CD4-positive, alpha-beta T cell treated with Interleukin-12 subunit alpha and Interleukin-12 subunit beta, for 1 hour (primary cell): ENCODE measurements at places on chromosomes 12 and 14.

DNA sequence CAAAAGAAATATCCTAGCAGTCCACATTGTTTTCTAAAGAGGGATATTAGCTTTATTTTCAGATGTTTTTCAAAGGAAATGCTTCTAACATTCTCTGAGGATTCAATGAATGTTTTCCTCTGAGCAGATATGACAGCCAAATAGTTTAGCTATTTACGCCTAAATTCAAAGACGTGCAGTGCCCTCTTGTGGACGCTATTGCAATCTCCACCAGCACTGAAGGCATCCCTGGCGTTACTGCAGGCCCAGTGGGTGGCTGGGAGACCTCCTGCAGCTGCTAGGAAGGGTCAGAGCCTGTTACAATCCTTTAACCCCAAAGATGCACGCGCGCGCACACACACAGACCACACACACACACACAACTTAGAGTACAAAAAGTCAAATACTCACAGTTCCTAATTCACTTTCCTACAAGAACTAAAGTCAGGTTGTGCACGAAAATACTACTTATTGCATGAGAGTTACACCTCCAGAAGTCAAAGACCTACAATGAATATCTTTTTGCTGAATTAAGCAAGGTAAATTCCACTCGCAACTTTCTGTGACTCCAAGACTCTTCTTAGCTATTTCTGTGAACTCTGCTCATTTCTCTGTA is 589.3 kb upstream of the TMEM132C start:
- DNase-seq, result peak; percentile 25

- DNase-seq, result no peak
Observed at GRCh38 chr12:124365726-124366430, 71.0 kb downstream of the RFLNA start.

DNA sequence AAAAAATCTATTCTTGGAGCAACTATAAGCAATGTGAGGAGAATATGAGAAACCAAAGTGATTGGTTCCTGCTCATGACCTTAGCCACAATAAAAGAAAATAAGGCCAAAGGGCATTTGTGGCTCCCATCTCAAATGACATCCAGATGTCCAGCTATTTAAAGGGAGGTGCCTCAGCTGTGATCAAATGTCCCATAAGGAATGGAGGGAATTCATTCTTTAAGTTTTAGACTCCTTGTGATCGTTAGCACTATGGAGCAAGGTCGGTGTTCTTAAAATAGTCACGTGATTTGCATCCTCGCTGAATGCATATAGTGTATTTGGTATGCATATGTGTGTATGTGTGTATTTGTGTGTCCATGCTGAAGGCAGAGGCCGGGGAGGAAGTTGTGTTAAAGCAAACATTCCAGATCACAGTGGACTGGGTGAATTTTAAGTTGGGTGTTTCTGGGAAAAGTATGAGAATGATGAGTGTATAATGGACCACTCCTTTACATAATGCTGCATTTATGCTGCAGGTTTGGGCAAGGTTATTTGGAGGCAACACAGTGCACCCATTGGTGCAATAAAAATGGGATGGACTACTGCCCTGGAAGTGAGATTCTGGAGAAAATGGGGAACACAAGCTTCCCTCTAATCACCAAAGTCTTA is 5.6 kb upstream of the E2F7 start:
- no peak for DNase-seq

GRCh38 chr14:46054526-46054925 is 597.1 kb downstream of the RPL10L start:
- DNase-seq, result no peak

- no peak for DNase-seq
Observed at GRCh38 chr12:110636516-110636915, 22.6 kb downstream of the TCTN1 start.

DNA sequence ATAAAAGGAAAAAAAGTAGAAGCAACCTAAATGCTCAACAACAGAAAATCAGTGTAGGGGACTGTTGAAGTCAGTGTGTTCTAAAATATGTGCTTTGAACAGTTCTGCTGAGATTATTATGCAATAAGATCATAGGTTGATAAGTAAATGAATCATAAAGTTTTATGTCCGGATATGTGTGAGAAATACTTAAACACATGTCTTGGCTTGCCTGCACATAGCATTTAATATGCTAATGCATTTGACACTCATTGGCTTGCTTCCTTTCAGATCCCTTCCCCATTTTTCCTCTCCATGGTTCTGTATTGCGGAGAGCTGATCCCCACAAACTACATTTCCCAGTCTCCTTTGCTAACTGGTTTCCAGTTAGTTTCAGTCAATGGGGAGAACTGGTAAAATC is 573.8 kb upstream of the TBX3 start:
- no peak for DNase-seq

DNA sequence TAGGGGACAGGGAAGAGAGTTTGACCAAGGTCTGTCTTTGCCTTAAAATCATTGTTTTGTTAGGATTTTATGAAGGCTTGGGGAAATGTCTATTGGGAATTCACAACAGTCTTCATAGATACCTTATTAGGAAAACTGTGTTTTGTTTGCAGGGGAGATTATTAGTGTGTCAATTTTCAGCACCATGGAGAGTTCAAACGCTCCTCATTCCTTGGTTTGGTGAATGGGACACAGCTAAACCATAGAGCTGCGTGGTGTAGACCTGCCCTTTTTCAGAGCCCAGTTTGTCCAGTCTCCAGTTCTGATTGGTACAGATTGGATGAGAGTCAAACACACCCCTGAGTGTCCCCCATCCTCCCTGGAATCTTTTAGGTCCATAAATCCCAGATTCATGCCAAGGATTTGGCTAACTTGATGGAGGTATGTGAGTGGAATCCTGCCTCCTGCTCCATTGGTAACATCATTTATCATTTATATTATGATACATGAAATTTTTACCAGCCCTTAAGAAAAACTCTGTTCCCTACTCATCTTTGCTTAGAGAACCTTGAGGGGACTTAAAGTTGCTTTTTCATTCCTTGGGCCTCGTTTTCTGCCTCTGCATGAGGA is 12.0 kb downstream of the NGDN start:
- DNase-seq, result no peak

DNA sequence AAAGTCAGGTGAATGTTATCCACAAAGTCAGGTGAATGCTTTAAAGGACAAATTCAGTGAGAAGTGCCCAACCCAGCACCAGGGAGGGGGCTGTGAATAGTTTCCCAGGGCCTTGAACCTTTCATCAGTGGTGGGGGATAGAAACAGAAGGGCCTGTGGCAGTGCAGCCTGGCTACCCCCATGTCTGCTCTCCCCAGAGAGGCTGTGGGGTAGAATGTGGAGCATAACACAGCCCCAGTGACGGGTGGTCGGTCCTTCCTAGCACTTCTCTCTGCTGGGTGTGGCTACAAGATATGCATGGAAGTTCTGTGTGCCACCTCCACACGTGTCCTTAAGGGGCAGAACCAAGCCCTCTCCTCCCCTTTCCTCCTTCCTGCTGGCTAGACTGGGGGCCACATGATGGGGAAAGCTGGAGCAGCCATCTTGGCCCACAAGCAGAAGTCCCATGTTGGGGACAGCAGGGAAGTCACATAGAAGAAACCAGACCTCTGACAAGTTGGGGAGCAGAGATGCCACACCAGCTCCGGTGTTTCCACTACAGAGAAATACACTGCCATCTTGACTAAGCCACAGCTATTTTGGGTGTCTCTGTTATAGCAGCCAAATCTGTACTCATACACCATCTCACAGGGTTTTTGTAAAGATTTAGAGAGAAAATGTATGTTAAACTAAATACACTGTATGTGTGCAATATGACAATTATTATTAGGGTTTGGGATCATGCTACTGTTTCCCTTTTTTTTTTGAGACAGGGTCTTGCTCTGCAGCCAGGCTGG is 17.0 kb downstream of the RITA1 start:
- no peak for DNase-seq

GRCh38 chr14:103721334-103722120 is 5.9 kb downstream of the ZFYVE21 start:
- no peak for DNase-seq

DNA sequence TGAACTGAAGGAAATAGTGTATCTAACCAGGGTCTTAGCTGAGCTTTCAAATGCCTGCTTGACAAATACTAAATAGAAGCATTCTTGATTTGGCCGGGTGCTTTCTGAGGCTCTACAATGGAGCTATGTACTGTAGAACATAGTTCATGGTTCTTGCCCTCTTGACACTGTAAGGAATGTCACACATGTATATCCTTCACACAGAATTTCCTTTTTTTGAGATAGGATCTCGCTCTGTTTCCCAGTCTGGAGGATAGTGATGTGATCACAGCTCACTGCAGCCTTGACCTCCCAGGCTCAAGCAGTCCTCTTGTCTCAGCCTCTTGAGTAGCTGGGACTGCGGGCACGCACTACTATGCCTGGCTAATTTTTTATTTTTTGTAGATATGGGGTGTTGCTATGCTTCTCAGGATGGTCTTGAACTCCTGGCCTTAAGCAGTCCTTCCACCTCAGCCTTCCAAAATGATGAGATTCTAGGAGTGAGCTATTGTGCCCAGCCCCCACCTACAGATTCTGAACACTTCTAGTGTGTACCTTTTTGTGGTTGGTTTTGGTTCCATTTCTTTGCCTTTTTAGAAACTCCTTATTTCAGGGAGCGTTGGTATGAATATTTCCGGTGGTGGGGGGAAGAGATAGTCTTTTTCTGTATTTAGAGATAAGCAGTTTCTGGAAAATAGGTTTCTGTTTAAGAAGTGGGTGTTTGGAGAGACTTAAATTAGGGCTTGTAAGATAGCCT is 4.2 kb downstream of the MLXIP start:
- DNase-seq, result no peak
